ENCODE measurements at places on chromosomes 16 and 17.

DNA sequence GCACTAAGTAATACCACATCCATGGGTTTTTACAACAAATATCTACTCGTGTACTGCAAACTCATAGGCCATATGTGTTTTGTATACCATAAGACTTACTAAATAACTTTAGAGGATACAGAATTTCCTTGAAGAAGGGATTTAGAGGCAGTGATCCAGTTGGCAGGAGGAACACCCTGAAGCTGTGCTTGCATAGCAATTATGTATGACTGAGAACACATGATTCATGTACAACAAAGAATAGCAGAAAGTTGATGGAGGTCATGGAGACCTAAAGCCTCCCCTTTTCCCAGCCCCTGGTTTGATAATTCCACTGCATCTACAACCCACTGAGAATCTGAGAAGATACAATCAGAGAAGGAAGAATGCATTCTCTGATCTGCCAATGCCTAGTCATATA is 83.8 kb upstream of the PMFBP1 start:
- no peak for DNase-seq

DNA sequence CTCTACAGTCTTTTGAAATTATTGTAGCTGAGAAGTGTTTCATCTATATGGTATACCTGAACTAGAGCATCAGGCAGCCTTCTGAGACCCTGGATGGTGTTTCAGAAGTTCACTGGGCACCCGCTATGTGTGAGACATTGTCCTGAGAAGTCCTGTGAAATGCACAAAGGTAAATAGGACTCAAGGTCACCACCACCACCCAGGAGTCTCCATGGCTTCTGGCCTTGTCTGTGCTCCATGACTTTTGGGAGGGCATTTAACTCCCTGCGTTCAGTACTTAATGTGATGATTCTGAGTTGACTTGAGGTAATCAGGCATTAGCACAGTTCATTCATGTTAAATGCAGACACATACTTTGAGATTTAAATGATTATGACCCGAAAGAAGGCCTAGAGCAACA is 1.1 kb downstream of the MLYCD start:
- no peak for DNase-seq

DNA sequence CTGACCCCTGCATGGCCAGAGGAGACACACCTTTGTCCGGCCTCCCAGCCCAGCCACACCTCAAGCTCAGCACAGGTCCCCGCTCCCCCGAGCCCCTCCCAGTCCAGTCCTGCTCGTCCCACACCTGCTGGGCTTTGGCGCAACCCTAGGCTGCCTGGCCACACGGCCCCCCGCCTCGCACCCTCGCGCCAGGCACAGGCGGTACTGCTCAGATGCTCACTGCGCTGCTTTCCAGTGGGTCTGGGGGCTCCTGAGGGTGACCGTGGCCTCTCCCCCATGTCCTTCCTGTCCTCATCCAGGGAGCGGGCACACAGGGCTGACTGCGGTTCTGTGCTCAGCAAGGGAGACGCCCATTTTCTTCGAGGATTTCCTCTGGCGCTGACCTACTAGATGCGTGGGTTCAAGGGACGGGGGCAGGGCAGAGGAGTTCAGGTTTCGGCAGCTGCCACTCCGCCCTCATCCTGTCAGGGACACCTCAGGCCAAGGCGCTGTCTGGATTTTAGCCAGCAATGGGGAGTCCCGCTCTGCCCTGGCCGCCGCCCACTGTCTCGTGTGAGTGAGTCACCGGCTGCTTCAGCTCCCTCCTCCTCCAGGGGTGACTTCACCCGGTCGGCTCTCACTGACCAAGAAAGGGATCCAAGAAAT is 118.0 kb upstream of the ZNF469 start:
- peak; percentile 35 for DNase-seq

- DNase-seq: no peak
Observed at GRCh38 chr17:52376137-52376536, 217.6 kb upstream of the CA10 start.

DNA sequence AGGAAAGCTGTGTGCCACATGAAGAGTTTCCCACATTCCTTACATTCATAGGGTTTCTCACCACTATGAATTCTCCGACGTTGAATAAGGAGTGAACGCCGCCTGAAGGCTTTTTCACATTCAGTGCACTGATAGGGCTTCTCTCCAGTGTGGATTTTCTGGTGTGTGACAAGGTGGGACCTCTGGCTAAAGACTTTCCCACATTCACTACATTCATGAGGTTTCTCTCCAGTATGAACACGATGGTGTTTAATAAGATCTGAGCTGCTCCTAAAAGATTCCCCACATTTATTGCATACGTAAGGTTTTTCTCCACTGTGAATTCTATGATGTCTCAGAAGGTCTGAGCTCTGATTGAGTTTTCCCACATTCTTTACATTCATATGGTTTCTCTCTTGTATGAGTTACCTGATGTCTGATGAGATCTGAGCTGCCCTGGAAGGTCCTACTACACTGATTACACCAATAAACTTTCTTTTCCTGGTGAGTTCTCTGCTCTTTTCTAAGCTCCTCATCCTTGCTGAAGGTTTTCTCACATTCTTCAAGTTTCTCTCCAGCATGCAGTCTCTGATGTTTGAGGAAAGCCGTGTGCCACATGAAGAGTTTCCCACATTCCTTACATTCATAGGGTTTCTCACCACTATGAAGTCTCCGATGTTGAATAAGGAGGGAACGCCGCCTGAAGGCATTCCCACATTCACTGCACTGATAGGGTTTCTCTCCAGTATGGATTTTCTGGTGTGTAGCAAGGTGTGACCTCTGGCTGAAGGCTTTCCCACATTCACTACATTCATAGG is 10.0 kb downstream of the ZNF594 start:
- DNase-seq: no peak

- DNase-seq: no peak
Observed at GRCh38 chr17:81131486-81132196, 33.7 kb upstream of the PVALEF start.

DNA sequence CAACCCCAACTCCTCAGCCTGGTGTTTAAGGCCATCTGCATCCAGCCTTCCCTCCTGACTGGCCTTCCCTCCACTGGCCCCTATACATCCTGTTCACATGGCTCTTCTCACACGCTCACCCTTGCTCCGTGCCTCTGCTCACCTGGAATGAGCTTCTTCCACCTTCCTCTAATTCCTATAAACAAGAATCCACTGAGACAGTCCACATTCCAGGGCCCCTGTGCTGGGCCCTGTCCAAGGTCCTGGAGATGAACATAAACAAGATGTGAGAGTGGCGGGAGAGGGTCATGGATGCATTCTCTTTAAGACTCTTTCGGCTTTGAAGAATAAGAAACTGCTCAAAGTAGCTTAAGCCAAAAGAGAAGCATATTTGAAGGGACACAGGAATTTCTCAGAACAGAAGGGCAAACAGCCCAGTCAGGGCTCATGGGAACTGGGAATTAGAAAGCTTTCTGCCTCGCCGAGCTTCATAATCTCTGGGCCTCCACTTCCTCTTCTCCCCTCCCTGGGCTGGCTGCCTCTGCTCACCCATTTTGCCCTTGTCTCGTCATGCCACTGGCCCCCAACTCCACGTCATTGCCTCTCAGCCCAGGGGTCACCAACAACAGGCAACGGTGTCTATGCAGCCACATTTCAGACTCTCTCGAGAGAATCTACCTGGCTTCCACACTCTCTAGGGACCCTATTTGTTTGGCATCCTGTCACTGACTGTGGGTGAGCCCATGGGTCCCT is 13.5 kb downstream of the SPPL2C start:
- DNase-seq: no peak

GRCh38 chr16:49564496-49565229 is 191.1 kb downstream of the C16orf78 start:
- no peak for DNase-seq

GRCh38 chr17:72119873-72120641 is 763 bp upstream of the SOX9 start:
- DNase-seq: no peak

DNA sequence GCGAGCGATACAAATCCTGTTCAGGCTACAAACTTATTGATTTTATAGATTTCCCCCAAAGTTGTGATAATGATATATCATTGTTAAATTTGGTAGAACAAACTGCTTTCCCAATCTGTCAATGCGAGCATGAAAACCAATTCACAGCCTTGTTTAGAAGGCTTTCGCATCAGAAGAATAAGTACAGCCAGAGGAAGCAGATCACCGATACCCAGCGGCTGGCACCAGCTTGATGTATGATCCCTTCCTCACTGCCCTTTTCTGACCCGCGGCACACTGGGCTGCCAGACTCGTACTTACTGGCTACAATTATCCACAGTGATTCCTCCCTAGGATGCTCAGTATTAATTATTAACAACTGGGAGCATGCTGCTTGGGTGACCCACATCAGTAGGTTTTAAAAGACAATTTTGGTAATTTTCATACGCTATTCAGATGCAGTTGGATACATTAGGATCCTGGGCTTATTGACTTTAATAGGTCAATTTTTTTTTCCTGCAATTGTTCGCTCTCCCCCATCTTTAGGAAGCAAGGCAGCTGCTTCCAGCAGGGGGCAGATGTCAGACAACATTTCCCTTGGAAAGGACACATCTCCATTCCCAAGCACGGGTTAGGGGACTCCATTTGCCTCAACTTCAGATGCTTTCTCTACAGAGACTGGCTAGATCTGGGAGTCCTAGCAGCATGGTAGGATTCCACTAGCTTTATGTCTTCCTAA is 582.7 kb upstream of the PSMD7 start:
- no peak for DNase-seq

- DNase-seq: no peak
Observed at GRCh38 chr17:76462556-76463290, 4.7 kb upstream of the AANAT start.

Data from esophagus squamous epithelium (tissue), 5 donors.